ENCODE measurements at places on chromosomes 3 and 15. TPM values are rescaled to one million over a fixed set of nuclear protein-coding genes. Genes with fewer than 3 reads are reported as not detected.

Gene GOLGA8N
- 47.5 TPM for total RNA-seq

Gene DISP2
- 1.6 TPM for total RNA-seq

Gene PLAAT1
- not detected for total RNA-seq

Gene RASGRF1
- total RNA-seq, result 29.1 TPM

GRCh38 chr3:66655044-66655443 is 154.2 kb upstream of the LRIG1 start:
- DNase-seq, result no peak

DNA sequence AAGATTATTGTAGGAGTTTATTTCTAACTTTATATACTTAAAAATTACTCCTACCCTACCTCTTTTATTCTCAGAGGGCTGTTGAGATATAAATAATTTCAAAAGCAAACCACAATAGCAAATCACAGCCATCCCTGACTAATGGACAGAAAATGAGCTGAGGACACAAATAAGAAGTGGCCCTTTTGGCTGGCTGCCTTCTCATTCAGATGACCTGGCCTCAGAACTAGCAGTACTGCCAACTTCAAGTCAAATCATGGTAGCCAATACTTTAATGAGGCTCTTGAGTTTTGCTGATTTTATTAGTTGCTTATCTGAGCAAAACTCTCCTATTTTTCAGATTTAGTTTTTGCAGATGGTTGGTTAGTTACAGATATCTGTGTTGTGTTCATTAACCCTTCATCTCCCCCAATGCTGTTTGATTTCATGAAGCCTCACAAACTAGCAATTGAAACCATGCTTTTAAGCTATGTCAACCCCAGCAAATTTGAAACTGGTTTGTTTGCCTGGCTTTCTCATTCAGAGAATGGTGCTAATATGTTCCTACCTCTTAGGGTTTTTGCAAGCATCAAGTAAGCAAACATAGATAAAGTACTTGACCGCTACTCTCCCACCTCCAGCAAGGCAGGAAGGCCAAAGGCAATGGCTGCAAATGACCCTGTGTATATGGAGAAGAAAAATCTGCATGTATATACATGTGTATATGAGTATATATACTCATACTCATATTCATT is 73.4 kb upstream of the HACD2 start:
- peak; percentile 83 for DNase-seq

DNA sequence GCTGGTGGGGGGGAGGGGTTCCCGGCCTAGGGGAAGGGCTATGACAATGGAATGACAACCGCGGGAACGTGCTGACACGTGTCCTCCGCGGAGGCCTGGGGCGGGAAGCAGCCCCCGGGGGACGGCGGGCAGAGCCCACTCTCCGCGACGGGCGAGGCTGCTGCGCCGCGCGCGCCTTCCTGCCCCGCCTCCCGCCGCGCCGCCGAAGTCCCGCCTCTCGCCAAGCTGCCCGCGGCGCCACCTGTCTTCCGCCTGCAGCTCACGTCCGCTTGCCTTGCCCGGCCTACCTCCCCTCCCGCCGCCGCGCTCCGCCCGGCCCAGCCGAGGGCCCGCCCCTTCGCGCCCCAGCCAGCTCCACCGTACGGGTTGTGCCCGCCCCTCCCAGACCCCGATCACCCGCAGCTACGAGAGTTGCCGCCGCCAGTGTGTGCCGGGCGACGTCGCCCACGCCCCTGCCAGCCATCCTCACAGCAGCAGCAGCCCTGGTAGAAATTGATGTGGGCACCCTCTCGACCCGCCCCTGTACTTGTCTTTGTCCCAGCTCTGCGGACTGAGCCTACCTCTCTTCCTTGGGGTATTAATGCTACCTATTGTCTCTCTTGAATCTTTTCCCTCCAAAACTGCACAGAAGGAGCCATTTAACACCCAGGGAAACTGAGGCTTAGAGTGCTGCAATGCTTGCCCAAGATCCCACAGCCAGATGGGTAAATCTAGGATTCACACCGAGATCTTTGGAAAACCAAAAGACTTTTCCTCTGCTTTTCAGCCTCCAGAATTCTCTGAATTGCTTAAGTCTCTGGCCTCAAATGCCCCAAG is at the start of gene PARP16:
Gene PARP16 (minus strand): TSS at position 180 of the 816 bp plus-strand sequence. CDS start 457 bp downstream, outside the sequence.
- DNase-seq, result peak; percentile 88

GRCh38 chr15:33735637-33736247 is 232.6 kb upstream of the CHRM5 start:
- DNase-seq, result peak; percentile 27

DNA sequence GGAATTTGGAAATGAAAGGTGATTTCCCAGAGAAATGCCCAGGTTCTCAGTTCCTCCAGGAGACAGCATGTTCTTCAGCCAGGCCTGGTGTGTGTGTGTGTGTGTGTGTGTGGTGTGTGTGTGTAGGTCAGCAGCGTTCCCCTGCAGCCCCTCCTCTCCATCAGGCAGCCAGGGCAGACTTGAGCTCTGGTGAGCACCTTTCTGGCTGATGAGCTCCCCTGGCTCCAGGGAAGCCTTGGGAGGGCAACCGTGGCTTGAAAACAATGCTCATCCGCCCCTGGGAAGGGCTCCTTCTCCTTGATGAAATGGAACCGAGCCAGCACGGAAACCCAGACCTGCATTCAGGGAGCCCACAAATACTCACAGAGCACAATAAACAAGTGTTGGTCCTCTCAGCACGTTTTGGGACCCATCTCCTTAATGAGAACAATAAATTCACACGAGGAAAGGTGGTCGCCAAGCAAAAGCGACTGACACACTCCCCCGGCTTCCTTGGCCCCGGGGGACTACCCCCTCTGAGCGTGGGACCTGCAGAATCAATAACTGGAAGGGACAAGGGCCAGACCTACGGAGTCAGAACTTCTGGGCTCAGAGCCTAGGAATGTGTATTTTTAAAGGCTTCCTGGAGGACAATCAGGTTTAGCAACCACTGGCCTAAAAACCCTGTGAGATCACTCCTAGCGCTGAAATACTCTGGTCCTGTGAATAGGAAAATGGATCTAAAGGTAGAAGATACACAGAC is 38.6 kb upstream of the HES1 start:
- no peak for DNase-seq

- DNase-seq, result no peak
These were observed 6.8 kb upstream of the ZNF280D start for GRCh38 chr15:56739964-56740640.

- DNase-seq, result peak; percentile 42
These were observed 27.1 kb upstream of the SLC30A4 start for GRCh38 chr15:45549541-45550220.

- no peak for DNase-seq
These were observed 589.3 kb downstream of the RBMS3 start for GRCh38 chr3:29870136-29870535.

- no peak for DNase-seq
These were observed 24.3 kb upstream of the SUCLG2 start for GRCh38 chr3:67678665-67679064.

GRCh38 chr15:77983708-77984445 is 93.6 kb downstream of the TBC1D2B start:
- no peak for DNase-seq

DNA sequence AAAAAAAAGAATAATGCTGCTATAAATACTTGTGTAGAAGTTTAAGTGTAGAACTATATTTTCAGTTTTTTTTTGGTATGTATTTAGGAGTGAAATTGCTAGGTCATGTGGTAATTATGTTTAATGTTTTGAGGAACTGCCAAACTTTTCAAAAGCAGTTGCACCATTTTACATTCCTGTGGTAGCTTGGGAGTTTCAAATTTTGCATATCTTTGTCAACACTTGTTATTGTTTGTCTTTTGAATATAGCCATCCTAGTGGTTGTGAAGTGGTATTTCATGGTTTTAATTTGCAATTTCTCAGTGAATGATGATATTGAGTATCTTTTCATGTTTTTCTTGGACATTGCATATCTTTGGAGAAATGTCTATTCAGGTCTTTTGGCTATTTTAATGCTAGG is 30.4 kb downstream of the SKIL start:
- DNase-seq, result no peak

- no peak for DNase-seq
These were observed 15.4 kb upstream of the SCAP start for GRCh38 chr3:47491186-47491585.

GRCh38 chr3:178393824-178394223 is 142.4 kb upstream of the KCNMB2 start:
- peak; percentile 37 for DNase-seq

- DNase-seq, result no peak
These were observed 73.4 kb downstream of the ALCAM start for GRCh38 chr3:105440113-105440512.

Measured in myocyte (in vitro differentiated cells).